ENCODE measurements at places on chromosomes 6 and 20.

GRCh38 chr6:6707143-6707542, 118.6 kb downstream of the LY86 start:
- DNase-seq = no peak

GRCh38 chr6:127276331-127276730, 9.7 kb downstream of the RNF146 start:
- no peak for DNase-seq

GRCh38 chr6:126812010-126812409, 306.5 kb upstream of the RSPO3 start:
- no peak for DNase-seq

DNA sequence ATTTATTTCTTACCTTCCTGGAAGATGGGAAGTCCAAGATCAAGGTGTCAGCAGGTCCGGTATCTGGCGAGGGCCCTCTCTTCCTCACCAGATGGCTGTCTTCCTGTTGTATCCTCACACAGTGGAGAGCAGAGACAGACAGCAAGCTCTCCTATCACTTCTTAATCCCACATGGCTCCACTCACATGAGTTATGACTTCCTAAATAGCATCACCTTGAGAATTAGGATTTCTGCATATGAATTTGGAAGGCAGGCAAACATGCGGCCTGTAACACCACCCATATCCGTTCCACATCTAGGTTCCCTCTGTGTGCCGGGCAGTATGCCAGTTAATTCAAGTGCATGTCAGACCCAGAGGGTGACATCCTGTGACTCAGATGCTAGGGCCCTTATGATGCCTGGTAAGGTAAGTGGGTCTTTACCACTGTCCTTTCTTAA, 2.1 kb downstream of the RAET1E start:
- DNase-seq = no peak

- DNase-seq = no peak
Observed at GRCh38 chr20:59299945-59300332, 472 bp upstream of the EDN3 start.

GRCh38 chr6:73722318-73723060, 26.5 kb downstream of the CD109 start:
- DNase-seq = no peak

- DNase-seq = no peak
Observed at GRCh38 chr20:32742322-32743236, 688 bp downstream of the COMMD7 start.

DNA sequence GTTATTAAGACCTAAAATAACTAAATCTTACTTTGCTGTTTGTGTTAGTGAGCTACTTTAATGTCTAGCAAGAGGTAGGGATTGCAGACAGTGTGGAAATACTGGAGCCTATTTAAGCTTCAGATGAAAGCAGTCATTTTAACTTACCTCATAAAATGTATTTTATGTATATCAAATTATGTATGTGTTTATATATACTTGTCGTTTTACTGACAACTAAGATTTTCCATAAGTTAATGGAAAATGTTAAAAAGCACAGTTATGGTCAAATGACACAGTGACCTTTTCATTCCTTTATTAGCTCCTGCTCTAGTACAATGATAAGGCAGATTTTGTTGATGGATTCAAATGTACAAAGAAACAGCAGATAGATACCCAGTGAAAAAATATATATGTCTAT, 34.6 kb downstream of the QKI start:
- no peak for DNase-seq

DNA sequence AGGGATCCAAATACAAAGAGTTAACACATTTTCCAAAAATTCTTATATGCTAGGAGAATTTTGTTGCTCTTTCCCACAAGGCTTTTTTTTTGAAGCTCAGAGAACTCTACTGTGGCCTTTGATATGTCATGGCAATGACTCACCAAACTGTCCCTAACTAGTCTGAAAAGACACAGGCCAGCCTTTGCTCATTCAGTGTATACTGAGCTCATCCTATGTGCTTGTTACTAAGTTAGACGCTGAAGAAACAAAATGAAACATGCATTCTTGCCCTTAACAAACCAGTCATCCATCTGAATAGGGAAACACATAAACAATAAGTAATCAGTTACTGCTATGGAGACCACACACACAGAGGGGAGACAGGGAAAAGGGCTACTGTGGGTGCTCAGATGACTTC, 291.8 kb downstream of the FOXC1 start:
- no peak for DNase-seq

GRCh38 chr6:14339711-14340584, 222.4 kb downstream of the CD83 start:
- DNase-seq = no peak

GRCh38 chr6:69673298-69673697, 123.5 kb downstream of the LMBRD1 start:
- DNase-seq = no peak

GRCh38 chr6:36651659-36652379, 26.7 kb upstream of the CDKN1A start:
- DNase-seq = no peak

- DNase-seq = no peak
Observed at GRCh38 chr6:13011612-13012146, 295.1 kb downstream of the PHACTR1 start.

DNA sequence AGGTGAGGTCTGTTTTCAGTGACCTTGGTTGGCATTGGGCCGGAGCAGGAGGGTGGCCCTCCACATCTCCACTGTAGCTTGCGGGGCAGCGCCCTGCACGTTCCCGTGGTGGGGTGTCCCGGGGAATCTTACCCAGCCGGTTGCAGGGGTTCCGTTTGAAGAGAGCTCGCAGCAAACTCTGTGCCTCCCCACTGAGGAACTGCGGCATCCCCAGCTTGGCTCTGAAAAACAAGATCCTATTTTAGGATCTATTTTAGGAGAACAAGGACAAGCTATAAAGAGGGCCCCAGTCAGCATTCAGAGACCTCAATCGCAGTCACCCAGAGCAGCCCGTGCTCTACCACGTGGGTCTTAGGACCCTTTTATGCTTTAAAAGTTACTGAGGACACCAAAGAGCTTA, 97.8 kb downstream of the RAMACL start:
- no peak for DNase-seq
